ENCODE measurements at places on chromosomes 7 and 10. TPM values are rescaled to one million over a fixed set of nuclear protein-coding genes. Genes with fewer than 3 reads are reported as not detected.

The SPDYE1 gene
- total RNA-seq = not detected

The OR9A2 gene
- not detected for total RNA-seq

The SHOC2 gene
- 12.8 TPM for total RNA-seq

The AKR1B15 gene
- total RNA-seq = not detected

The C10orf90 gene
- 0.15 TPM for total RNA-seq

The SUN3 gene
- total RNA-seq = not detected

The UNCX gene
- not detected for total RNA-seq

The GIMAP1 gene
- not detected for total RNA-seq

The SPDYE3 gene
- total RNA-seq = not detected

The TAS2R5 gene
- not detected for total RNA-seq

The MAT1A gene
- not detected for total RNA-seq

The VIPR2 gene
- total RNA-seq = not detected

The PPP1R3C gene
- 3.9 TPM for total RNA-seq

The MYPN gene
- total RNA-seq = 3.9 TPM

The C10orf53 gene
- total RNA-seq = not detected

The CHST3 gene
- total RNA-seq = 15.2 TPM

The CALHM3 gene
- not detected for total RNA-seq

The GNAI1 gene
- 28.6 TPM for total RNA-seq

The RBM17 gene
- 24.4 TPM for total RNA-seq

The ERVW-1 gene
- total RNA-seq = not detected

The MGAM2 gene
- total RNA-seq = not detected

The CDC14C gene
- total RNA-seq = not detected

The SKIDA1 gene
- total RNA-seq = 2.7 TPM

Data from bronchus fibroblast of lung (primary cell).